ENCODE measurements at places on chromosomes 16 and 17. TPM values are rescaled to one million over a fixed set of nuclear protein-coding genes. Genes with fewer than 3 reads are reported as not detected.

GRCh38 chr17:13419676-13420075 lies 182.1 kb downstream of the HS3ST3A1 start:
- H3K27me3 ChIP-seq = no peaks in the 10 kb centered on the region
- no peaks in the 10 kb centered on the region for H3K36me3 ChIP-seq
- no peak overlapping the region for H3K4me3 ChIP-seq
- H3K27ac ChIP-seq = no peak overlapping the region
- DNase-seq = no peak
- no peaks in the 10 kb centered on the region for H3K4me1 ChIP-seq

DNA sequence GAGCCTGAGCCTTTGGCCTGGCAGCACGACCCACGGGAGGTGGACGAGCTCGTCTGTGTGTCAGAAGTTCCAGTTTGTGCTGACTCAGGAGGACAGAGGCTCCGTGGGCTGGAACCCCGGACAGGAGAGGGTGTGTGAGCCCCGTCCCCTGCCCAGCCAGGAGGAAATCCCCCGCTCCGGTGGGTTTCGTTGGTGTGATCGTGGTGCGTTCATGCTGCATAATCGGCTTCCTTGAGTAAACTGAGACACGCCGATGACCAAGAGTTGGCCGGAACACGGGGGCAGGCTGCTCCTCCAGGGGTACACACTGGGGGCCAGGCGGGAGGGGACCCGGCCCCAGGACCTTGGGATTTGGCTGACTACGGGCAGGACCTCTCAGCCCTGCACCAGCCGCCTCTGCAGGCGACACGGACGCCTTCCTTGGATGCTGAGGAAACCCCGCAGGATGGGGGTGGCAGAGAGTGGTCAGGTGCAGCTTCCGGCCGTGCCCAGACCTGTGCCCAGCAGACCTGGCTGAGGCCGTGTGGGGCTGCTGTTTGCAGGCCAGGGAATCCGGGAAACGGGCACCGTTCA lies 8.5 kb downstream of the METRNL start:
- DNase-seq = no peak
- no peak overlapping the region for H3K27ac ChIP-seq
- peaks cover 3% of the 10 kb centered on the region for H3K4me1 ChIP-seq
- no peak overlapping the region for H3K4me3 ChIP-seq
- no peaks in the 10 kb centered on the region for H3K27me3 ChIP-seq

DNA sequence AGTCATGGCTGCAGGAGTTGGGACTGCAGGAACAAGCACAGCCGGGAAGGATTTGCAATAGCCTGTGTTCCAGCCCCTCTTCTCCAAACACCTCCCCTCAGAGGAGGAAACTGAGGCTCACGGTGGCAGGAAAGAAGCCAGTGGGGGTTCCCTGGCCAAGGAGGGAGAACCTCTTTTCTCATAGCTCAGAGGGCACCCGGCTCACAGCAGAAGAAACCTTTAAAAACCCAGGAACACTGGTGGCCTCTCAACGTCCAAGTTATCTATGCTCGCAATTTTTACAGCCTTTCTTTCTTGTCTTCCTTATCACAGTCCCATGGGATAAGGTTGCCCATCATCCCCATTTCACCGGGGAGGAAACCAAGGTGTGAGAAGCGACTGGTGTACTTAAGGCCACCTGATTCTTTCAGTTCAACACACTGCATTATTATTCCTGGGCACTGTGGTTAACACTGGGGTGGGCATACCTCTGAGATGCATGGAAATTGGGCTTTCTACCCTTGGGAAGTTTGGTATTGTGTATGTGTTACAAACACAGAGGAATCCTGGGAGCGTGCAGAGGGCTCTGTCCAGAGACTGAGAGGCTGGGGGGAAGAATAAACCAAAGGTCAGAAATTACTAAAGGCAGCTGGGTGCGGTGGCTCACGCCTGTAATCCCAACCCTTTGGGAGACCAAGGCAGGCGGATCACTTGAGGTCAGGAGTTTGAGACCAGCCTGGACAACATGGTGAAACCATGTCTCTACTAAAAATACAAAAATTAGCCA lies 791 bp upstream of the ZNF629 start:
- no peaks in the 10 kb centered on the region for H3K27me3 ChIP-seq
- H3K4me3 ChIP-seq = peak overlapping the region; percentile 78
- no peak for DNase-seq

DNA sequence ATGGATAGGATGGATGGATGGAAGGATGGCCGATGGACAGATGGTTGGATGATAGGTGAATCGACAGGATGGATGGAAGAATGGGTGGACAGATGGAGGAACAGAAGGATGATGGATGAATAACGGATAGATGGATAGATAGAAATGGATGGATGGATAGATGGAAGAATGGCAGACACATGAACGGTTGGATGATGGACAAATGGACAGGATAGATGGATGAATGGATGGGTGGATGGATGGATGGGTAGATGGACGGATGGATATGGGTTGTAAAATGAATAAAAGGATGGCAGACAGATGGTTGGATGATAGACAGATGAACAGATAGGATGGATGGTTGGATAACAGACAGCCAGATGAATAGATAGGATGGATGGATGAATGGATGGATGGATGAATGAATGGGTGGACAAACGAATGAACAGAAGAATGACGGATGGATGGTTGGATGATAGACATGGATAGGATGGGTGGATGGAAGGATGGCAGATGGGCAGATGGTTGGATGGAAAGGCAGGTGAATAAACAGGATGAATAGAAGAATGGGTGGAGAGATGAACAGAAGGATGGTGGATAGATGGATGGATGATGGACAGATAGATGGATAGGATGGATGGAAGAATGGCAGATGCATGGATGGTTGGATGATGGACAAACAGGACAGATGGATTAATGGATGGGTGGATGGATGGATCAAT lies 55.9 kb downstream of the DYNLRB2 start:
- no peaks in the 10 kb centered on the region for H3K36me3 ChIP-seq
- H3K4me1 ChIP-seq = no peaks in the 10 kb centered on the region
- no peak overlapping the region for H3K27ac ChIP-seq
- no peak for DNase-seq

The PRM1 gene
- not detected for total RNA-seq

The NGFR gene
- 47.9 TPM for total RNA-seq
